ENCODE measurements at places on chromosomes 2 and 18. TPM values are rescaled to one million over a fixed set of nuclear protein-coding genes. Genes with fewer than 3 reads are reported as not detected.

NGEF gene
- 1.3 TPM for total RNA-seq

GRCh38 chr2:191895743-191896142 lies 48.9 kb upstream of the CAVIN2 start:
- peak overlapping the region; percentile 73 for H3K27ac ChIP-seq
- peaks cover 11% of the 10 kb centered on the region for H3K36me3 ChIP-seq
- no peak for DNase-seq
- peaks cover 24% of the 10 kb centered on the region for H3K4me1 ChIP-seq
- no peaks in the 10 kb centered on the region for H3K27me3 ChIP-seq

GRCh38 chr2:22894761-22895160 lies 490.2 kb upstream of the KLHL29 start:
- H3K4me1 ChIP-seq = no peaks in the 10 kb centered on the region
- H3K27me3 ChIP-seq = peaks cover 4% of the 10 kb centered on the region
- no peaks in the 10 kb centered on the region for H3K36me3 ChIP-seq
- H3K4me3 ChIP-seq = no peak overlapping the region
- H3K27ac ChIP-seq = no peak overlapping the region
- DNase-seq = no peak

AQP4 gene
- total RNA-seq = 0.51 TPM

All from mesothelial cell of epicardium (in vitro differentiated cells).